Activated CD4-positive, alpha-beta T cell treated with anti-CD3 and anti-CD28 coated beads for 48 hours (primary cell): ENCODE measurements at places on chromosomes 11 and 22.

- DNase-seq = peak; percentile 38
Observed at GRCh38 chr22:45240104-45240809, 437 bp downstream of the KIAA0930 start.

GRCh38 chr11:126772267-126772666 lies 228.3 kb downstream of the KIRREL3 start:
- no peak for DNase-seq

DNA sequence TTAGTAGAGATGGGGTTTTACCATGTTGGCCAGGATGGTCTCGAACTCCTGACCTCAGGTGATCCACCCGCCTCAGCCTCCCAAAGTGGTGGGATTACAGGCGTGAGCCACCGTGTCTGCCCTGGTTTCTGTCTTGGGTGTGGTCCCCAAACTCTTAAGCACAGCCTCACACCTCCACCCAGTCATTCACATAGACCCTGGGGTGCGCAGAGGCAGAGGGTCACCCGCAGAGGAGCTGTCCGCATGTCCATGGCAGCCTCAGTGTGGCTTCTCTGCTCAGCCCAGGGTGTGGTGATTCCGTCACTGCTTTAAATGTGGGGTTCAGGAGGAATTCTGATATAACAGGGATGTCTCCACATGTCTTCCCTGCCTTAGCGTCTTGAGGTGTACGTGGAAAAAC lies 48.5 kb upstream of the PRODH start:
- no peak for DNase-seq

DNA sequence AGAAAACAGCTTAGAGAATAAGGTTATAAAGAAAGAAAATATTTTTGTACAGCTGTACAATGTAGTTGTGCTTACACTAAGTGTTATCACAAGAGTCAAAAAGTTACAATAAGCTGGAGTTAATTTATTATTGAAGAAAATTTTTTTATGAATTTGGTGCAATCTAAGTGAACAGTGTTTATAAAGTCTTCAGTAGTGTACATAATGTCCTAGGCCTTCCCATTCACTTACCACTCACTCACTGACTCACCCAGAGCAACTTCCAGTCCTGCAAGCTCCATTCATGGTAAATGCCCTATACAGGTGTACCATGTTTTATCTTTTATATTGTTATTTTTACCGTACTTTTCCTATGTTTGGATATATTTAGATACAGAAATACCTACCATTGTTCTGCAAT lies 34.7 kb downstream of the GDPD4 start:
- DNase-seq = no peak

GRCh38 chr22:39715778-39716495 lies 145.4 kb downstream of the CACNA1I start:
- no peak for DNase-seq

- DNase-seq = no peak
Observed at GRCh38 chr11:110862407-110862806, 150.2 kb upstream of the ARHGAP20 start.

- DNase-seq = no peak
Observed at GRCh38 chr22:49760280-49760629, 67.4 kb downstream of the BRD1 start.

GRCh38 chr11:3984896-3985295 lies 109.7 kb upstream of the RRM1 start:
- peak; percentile 47 for DNase-seq

- no peak for DNase-seq
Observed at GRCh38 chr22:47105085-47105484, 342.6 kb downstream of the TBC1D22A start.

DNA sequence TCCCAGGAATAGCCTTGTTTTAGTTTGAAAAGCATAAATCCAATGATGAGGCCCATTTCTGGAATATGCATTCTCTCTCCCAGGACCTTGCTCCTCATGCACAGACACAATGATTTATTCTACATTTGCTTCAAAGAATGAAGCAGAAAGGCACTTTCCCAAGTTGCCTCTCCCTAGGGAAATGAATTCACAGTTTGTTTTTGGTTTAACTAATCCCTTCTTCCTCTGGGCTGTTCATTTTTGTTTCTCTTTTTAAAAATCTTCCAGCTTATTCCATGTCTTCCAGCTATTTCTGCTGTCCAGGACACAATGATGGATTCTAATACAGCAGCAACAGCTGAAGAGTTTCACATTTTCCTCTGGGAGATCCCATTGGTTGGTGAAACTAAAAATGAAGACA lies 1529.2 kb upstream of the TENM4 start:
- no peak for DNase-seq

DNA sequence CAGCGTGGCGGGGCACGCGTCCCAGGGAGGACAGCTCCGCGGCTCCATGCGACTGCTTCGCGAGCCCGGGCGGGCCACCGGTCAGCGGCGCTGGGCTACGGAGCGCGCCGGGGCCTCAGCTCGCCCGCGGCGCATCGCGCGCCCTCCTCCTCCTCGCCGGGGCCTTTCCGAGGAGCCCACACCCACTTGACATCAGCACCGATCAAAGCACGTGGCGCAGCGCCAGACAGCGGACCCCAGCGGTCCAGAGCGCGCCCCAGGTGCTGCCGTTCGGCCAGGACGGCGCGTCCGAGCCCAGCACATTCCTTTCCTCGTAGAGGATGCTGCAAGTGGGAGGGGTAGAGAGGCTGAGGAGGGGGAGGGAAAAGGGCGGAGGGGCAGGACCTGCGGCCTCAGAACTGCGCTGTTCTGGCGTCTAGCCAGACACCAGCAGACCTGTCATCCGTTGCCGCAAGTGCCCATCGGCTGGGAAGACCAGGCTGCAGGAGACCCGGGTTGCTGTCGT lies 88.6 kb downstream of the PLEKHA7 start:
- peak; percentile 38 for DNase-seq

DNA sequence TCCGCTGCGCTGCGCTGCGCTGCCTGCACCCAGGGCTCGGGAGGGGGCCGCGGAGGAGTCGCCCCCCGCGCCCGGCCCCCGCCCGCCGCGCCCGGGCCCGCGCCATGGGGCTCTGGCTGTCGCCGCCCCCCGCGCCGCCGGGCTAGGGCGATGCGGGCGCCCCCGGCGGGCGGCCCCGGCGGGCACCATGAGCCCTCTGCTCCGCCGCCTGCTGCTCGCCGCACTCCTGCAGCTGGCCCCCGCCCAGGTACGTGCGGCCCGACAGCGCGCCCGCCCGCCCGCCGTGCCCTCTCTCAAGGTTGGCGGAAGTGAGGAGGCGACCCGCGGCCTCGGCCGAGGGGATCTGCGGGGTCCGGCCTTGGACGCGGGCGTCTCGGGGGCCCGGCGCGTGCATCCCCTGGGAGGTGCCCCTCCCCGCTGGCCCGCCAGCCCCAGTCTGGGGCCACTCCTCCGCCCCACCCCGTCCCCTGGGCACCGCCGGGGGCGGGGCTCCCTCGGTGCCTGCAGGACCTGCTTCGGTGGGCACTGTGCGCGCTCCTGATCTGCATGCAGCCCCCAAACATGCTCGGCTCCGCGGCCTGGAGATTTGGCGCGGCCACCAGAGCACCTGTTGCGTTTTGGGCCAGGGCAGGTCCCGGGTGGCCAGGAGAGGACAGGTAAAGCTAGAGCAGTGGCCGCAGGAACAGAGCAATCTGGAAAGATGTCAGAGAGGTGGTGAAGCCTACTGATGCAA lies 429 bp downstream of the VEGFB start:
- peak; percentile 59 for DNase-seq

DNA sequence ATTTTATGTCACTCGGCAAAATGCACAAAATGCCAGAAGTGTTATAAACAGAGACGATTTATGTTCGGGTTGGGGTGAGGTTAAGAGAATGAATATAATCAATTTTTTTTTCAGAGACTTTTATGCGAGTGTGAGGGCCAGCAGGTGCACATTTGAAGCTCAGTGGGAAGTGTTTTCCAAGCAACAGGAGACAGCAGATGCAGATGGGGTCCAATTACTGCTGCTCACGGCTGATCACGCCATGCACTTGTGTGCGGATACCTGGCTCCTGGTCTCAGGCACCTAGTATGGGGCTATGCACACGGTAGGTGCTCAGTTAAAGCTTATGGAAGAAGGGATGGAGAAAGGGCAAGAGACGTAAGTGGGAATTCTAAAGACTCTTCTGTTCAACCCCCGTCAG lies 249.1 kb downstream of the MIAT start:
- DNase-seq = no peak

DNA sequence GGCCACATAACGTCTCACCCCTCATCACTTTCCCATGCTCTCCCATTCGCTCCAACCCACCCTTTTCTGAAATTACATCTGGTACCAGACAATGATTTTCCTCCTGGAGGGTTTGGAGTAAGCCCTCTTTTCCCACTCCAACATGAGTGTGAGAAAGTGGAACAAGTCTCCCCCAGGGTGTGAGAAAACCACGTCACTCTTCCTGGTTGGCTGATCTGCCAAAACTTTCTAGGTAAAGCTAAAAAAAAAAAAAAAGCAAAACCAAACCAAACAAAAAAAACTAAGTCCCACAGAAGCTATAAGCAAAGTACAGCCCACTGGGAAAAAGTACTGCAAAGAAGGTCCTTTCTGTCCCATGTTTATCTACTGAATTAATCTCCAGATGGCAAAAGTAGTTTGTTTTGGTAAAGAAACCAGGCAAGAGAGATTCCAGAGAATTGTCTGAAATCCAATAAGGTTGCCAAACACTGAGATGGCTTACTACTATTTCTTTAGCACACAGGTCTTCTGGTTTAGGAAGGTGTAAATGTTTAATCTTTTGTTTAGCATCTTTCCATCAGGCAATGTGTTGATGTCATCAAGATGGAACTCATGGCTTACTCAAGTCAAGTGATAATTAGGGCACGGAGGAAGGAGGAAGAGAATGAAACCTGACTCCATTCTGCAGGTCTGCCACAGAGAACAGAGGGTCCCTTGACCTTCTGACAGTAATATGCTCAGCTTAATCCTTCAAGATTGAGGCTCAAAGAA lies 395.6 kb downstream of the LARGE1 start:
- DNase-seq = no peak
